Posterior cingulate gyrus (tissue), 11 donors: ENCODE measurements at places on chromosomes 2 and 18.

GRCh38 chr2:218368621-218369153 lies 12.0 kb downstream of the CATIP start:
- DNase-seq, result no peak

GRCh38 chr2:144040834-144041233 lies 479.1 kb downstream of the ZEB2 start:
- DNase-seq, result no peak

- no peak for DNase-seq
Observed at GRCh38 chr18:34611904-34612303, 98.2 kb upstream of the DTNA start.

- no peak for DNase-seq
Observed at GRCh38 chr18:46278481-46279465, 174.6 kb downstream of the HAUS1 start.

- DNase-seq, result no peak
Observed at GRCh38 chr2:197304556-197305011, 6.0 kb downstream of the ANKRD44 start.
